Left renal pelvis (tissue), 4 donors: ENCODE measurements at places on chromosomes 5 and 9.

- no peak for DNase-seq
These were observed at the start of gene PFN3 for GRCh38 chr5:177399997-177400868. PFN3 (minus strand) TSS chr5:177400661; CDS start chr5:177400576, 85 bp downstream.

GRCh38 chr5:136594416-136594815, 229.1 kb upstream of the TRPC7 start:
- no peak for DNase-seq

DNA sequence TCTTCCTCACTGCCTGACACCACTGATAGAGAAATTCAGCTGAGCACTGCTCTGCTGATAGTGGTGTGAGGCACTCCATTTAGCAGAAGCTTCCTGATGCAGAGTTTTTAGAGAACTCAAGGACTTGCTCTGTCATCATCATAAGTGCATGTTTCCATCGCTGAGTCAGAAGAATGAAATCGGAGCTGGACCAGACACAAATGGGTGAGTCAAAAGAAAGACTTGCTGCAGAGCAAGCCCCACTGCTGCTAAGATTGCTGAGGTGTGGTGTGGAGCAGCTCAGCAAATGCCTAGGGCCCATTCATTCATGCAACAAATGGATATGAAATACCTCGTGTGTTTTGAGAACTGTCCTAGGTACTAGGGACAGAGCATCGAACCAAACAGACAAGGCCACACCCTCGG, 410.2 kb upstream of the SLC30A5 start:
- DNase-seq = no peak

GRCh38 chr9:8917956-8918739, 1118.6 kb upstream of the DMAC1 start:
- no peak for DNase-seq

DNA sequence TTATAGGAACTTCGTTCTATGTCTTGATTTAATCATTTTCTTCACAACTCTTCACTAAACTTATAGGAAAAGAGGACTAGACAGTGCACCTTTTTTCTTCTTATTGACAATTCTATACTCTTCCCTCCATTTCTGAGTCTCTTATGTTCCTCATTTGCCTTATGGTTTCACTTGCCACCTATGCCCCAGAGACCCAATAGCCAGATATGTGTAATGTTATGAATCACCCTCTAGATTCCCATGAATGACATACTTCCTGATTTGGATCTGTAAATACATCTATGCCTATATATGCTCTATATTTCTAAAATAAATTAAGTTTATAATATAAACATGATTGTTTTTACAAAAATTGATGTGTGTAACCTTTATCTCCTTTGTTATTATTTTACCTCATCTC, 514.1 kb upstream of the MEF2C start:
- DNase-seq = no peak

- DNase-seq = no peak
These were observed 369.6 kb upstream of the SEMA6A start for GRCh38 chr5:116944183-116944582.

DNA sequence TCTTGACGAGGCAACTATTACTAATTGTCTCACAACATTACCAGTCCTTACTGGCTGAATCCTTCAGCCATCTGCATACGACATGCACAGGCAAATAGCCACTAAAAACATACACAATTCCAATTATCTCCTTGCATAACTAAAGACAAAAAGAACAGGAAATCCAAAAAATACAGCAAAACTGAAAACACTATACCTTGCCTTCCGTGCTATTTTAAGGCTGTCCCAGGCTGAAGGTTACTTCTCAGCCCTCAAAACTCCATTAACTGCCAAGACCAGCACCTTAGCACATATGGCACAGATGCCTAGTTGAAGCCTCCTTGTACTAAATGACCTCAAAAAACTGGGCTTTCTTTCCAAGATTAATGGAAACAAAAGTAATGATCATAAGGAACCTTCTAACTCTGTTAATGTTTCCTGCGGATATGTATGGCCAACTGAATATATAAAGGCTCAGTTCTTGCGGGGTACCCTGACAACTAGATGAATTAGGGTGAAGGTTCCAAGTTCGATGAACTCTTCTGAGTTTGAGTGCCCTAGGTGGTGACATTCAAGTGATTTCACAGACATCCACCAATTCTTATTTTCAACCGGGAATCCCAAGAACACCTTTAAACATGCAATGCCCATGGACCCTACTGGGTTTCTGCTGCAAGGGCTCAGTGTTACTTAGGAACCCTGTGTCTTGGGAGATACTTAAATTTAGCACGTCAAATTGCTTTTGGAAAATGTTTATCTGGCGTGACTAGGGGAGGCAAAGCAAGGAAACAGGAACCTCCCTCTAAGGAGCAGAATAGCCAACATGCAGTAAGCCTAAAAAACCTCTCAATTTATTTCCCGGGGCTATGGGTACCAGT, 455.3 kb downstream of the RAB3C start:
- no peak for DNase-seq

DNA sequence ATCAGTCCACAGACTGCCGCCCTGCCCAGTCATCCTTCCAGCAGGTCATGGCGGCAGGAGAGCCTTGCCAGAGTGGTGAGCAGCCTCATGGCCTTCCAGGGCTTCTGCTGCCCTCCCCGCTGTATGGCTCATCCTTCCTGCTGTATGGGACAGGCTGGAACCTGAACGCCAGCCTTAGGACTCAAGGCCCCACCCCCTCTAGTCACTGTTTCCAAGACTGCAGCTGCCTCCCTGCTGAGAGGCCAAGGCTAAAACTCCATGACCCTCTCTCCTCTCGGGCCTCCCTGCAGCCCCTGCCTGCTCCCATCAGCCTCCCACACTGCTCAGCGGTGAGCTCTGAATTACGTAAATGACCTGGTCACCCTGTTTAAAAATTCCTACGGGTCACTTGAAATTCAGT, 227.5 kb downstream of the AGTPBP1 start:
- no peak for DNase-seq

DNA sequence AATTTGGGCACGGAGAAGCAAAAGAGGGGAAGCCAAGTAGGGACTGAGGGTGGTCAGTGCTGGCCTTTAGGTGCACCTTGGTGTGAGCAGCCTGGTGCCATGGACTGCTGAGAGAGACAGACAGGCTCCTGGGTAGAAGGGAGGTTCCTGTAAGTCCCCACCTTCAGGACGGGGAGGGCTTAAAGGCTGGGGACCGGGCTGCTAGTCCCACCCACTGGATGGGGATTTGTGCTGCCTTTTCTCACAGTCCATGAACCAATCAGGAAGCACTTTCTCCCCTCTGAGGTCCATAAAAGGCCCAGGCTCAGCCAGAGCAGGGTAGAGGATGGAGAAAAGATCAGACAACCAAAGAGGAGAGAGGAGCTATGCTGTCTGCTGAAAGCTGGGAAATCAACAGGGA, 15.2 kb downstream of the CDC25C start:
- no peak for DNase-seq

DNA sequence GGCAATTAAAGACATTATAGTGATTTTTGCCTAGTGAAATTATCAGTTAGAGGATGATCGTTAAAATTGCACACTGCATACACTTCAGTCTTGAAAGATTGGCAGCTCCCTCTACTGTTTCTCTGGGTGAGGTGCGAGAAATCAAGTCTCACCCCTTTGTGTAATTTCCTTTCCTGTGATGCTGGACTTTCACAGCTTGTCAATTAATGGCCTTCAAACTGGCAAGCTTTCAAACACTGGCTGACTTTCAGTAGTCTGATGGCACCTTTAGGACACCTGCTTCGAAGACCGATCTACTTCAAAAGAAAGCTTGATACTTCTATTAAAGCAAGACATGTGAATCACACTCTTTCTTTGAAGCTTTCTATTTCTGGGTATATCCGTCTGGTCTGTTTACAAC, 706.7 kb upstream of the PTPRD start:
- peak; percentile 12 for DNase-seq

DNA sequence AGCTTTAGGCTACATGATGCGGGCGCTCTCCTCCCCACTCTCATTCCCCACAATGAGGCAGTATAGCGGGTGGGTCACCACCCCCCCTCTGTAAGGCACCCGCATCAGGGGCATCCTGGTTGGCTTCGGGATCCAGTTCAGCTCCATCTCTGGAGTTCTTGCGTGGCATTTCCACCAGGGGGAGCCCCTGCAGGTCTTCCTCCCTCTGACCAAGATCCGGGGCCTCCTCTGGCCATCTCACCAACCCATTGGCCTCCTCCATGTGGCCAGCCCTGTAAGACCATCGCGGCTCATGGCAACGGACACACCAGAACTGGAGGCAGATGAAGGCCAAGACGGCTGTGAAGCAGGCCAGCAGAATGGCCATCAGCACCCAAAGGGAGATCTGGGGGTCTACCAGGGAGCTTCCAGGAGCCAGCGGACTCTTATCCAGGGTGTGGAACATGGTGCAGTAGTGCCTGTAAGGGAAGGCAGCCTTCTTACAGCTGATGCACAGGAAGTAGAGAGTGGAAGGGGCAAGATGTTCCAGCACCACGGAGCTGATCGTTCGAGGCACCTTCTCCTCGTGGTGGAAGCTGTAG, 77.0 kb downstream of the CYFIP2 start:
- DNase-seq = no peak

GRCh38 chr5:115333164-115333563, 36.7 kb upstream of the CCDC112 start:
- no peak for DNase-seq

- no peak for DNase-seq
These were observed 12.6 kb upstream of the EXOC3 start for GRCh38 chr5:430214-430925.

DNA sequence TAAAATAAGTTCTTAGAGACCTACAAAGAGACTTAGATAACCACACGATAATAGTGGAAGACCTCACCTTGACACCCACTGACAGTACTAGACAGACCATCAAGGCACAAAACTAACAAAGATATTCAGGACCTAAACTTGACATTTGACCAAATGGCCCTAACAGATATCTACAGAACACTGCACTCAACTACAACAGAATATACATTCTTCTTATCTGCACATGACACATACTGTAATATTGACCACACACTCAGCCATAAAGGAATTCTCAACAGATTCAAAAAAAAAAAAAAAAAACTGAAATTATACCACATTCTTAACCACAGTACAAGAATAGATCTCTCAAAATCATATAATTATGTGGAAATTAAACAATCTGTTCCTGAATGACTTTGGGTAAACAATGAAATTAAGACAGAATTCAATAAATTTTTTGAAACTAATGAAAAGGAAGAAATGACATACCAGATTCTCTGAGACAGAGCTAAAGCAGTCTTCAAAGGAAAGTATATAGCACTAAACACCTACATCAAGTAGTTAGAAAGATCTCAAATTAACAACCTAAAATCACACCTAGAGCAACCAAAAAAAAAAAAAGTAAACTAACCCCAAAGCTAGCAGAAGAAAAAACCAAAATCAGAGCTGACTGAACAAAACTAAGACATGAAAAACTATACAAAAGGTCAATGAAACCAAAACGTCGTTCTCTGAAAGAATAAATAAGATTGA, 362.3 kb upstream of the POU5F2 start:
- DNase-seq = no peak

- no peak for DNase-seq
These were observed 16.5 kb downstream of the MRPL36 start for GRCh38 chr5:1783216-1783554.

- no peak for DNase-seq
These were observed 72.8 kb downstream of the STARD4 start for GRCh38 chr5:111439473-111440075.

DNA sequence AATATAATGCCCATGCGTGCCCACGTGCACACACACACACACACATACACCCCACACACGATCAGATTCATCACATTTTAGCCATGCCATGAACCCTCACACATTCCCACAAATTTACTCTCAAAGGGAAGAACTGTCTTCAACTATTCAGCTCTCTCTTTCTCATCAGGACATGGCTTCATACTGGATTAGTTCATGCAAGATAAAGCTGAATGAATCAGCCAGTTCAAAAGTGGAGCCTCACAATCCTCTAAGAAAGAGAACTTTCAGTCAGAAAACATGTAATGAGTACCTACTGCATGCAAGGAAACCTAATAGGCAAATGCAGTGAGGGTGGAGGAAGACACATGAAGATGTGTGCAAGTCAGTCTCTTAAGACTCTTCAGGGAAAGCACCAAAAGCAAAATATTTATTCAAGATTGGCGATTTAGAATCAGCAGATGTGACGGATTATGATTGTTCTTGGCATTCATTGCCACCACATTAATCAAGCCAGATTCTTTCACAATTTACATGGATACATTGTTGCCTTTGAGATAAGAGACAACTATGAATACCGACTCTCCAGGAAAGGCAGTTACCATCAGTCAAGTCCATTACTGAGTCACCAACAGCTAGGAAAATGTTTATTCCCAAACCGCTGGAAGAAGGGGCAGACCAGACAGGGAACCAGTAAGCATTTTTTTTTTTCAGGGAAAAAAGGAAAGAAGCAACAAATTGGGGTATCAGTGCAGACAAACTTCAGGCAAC, 30.3 kb upstream of the PUM3 start:
- no peak for DNase-seq

GRCh38 chr9:76395381-76395780, 1.2 kb upstream of the RFK start:
- DNase-seq = no peak

DNA sequence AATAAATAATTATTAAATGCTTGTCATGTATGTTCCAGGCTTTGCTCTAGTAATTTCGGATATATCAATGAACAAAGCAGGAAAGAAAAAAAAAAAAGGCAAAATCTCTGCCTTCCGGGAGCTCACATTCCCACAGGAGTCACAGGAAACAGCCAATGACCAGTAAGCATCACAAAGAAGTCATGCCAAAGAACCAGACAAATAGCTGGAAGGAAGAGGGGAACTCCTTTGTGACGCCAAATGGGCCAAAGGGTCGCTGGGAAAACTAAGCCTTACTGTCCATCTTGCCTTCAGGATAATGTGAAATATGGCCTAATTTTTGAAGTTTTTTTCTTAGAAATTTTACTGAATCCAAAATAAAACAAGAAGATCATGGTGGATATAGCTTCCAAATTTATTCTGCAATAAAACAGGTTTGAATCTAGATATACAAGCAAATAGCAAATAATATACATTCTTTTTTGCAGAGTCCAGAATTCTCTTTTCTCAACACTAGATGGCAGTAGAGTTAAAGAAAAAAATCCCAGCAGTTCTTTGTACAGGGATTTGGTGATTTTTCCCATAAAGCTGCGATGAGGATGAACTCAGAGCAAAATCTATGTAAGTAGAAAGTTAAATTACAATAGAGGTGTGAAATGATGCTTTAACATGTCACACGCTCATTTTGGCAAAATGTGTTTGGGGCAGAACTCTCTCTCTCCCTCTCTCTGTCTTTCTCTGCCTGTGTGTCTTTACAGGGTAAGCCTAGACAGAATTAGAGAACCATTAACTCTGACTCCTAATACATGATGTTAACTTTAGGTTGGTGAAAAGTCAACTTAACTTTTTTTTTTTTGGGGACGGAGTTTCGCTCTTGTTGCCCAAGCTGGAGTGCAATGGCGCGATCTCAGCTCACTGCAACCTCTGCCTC, 60.0 kb upstream of the TUT7 start:
- DNase-seq = no peak

GRCh38 chr5:168089201-168089887, 202.1 kb upstream of the WWC1 start:
- no peak for DNase-seq
